Subcutaneous adipose tissue (tissue), 4 donors: ENCODE measurements at places on chromosomes 13 and 19. TPM values are rescaled to one million over a fixed set of nuclear protein-coding genes. Genes with fewer than 3 reads are reported as not detected.

The BEST2 gene
- not detected for total RNA-seq

The ZNF724 gene
- 4.1 TPM for total RNA-seq

The RGS9BP gene
- 0.51 TPM for total RNA-seq

The CKM gene
- not detected for total RNA-seq

The AMER2 gene
- not detected for total RNA-seq

The SNRPA gene
- total RNA-seq: 32.8 TPM

The PGLYRP2 gene
- not detected for total RNA-seq

The ZNF574 gene
- 8.5 TPM for total RNA-seq

The GPC6 gene
- 27.4 TPM for total RNA-seq

The AMH gene
- not detected for total RNA-seq

The LIG1 gene
- total RNA-seq: 2.3 TPM

The CLEC11A gene
- total RNA-seq: 6.2 TPM

The NLRP11 gene
- total RNA-seq: not detected

The REEP6 gene
- total RNA-seq: 3.8 TPM

The CERS1 gene
- total RNA-seq: not detected

The GPR42 gene
- total RNA-seq: not detected

The ATP8A2 gene
- 0.17 TPM for total RNA-seq

The OR7A5 gene
- not detected for total RNA-seq

The ECSIT gene
- 25.3 TPM for total RNA-seq

The CEACAM20 gene
- not detected for total RNA-seq

The SLC1A6 gene
- not detected for total RNA-seq

The PRODH2 gene
- not detected for total RNA-seq

The THSD8 gene
- total RNA-seq: not detected
